ENCODE measurements at places on chromosomes 2 and 18.

DNA sequence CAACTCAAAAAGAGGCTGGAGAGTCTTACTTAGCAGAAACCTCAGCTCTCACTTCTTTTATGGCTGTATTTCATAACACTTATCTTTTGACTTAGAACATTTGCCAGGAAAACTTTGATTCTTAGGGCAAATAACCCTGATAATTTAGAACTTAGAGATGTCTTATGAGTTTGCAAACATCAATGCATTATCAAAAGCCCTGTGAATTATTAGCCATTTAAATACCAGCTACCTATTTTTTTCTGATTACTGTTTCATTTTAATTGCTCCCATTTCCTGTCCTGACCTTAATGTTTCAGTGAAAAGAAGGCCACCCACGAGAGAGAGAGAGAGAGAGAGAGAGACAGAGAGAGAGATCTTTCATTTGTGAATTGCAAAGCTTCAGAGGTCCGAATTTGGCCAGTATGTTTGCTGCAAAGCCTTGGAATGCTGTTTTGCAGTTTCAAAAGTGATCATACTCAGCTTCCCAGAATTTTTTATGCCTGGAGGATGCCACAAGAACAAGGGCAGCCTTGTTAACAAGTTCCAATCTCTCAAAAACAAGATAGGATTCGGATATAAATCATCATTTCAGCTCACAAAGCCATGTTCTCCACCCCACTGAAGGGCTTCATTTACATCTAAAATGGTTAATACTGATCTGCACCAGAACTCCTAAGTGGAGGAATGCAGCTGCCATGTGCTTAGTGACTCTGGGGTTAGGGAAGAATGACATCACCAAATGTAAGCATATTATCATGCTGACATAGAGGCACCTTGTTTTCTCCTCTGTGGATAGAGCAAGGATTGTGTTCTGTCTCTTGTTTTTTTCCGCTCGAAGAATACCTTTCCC lies 478.2 kb downstream of the ARHGAP15 start:
- DNase-seq: no peak

DNA sequence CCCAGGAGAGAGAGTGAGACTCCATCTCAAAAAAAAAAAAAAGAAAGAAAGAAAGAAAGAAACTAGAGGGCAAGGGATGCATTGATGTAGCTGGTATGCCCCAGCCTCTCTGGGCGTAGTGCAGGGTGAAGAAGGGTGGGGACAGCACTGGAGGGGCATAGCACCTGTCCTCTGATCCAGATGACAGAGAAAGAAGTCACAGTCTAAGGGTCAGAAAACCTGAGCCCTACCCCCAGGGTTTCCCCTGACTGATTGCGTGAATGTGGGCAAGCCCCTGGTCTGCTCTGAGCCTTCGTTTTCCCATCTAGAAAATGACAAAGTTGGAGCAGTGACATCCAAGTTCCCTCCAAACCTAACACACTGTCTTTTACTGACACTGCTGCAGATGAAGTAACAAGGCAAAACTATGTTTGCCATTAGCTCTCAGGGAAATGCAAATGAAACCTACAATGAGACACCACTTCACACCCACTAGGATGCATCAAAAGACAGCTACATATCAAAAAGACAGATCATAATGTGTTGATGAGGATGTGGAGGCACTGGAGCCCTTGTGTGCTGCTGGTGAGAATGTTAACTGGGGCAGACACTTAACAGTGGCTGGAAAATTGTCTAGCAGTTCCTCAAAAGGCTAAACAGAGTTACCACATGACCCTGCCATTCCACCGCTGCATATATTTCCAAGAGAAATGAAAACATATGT lies 19.5 kb upstream of the YWHAQ start:
- DNase-seq: no peak

DNA sequence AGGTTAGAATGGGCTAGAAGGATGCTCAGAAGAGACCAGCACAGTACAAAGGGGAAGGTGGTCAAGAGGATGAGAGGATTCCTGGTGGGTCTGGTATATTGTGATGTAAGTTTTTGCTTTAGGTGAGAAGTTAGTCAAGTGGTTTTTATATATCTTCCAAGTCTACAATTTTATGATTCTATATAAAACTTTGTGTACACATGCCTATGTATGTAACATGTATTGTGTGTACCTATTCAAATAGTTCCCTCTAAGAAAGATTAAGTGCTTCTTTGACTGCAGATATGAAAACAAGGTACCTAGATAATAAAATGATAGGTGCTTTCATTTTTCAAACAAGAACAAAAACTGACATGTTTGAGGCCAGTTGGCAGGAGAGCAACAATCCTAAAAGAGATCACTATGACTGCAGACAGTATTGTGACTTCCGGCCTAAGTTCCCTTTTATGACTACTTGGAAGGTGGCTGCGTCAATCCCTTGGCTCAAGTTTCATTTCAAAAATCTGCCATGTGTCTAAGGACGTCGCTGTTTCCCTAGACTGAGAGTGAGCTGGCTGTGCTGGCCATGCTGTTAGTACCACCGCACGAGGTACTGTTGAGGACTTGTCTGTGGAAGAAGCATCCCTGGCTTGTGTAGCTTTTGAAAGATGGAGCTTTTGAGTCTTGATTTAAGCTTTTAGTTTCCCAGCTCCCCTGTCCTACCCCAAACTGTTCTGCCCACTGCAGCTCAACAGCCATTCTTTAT lies 123.1 kb downstream of the PRPF40A start:
- DNase-seq: no peak

DNA sequence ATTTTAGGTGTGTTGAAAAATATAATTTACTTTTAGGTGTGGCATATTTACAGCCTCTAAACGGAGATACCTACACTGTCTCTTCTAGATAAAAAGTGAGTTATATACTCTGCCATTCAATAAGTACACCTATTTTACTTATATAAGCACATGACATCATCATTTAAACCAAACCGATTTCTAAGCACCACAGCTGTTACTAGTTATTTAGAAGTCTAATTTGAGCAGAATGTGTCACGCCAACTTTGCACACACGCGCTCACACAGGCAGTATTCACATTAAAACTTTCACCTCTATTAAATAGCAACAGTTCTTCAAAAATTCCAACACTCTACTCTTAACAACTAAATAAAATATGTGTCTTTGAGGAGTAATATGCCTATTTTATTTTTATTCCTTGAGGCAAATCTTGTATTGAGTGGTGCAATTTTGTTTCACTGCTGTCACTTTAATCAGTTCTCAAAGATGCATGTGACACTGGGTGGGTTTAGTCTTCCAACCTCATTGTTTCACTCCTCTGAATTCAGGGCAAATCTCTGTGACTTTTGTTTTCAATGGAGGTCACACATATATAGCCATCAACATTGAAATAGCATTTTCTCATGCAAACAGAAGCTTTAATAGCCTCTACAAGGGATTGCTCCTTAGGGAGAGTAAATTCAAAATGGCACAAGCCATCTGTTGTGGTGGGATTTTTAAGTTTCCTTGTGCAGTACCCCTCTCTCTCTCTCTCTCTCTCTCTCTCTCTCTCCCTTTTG lies 721.0 kb downstream of the PLCL1 start:
- DNase-seq: no peak

DNA sequence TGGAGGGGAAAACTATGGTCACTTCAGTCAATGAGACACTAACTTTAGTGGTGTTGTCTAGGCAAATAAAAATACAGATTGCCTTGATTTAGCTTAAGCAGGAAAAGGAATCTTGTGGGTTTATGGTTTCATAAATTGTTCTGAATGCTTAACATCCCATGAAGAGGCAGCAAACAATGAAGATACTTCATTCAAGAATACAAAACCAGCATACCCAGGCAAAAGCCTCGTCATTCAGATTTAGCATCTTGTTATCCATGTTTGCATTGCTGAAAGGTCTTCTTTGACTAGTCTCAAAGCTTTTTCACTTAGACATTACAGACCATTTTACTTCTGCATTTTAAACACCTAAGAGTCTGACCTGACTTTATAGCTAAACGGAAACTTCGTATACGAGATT lies 272.7 kb upstream of the FSHR start:
- DNase-seq: no peak

DNA sequence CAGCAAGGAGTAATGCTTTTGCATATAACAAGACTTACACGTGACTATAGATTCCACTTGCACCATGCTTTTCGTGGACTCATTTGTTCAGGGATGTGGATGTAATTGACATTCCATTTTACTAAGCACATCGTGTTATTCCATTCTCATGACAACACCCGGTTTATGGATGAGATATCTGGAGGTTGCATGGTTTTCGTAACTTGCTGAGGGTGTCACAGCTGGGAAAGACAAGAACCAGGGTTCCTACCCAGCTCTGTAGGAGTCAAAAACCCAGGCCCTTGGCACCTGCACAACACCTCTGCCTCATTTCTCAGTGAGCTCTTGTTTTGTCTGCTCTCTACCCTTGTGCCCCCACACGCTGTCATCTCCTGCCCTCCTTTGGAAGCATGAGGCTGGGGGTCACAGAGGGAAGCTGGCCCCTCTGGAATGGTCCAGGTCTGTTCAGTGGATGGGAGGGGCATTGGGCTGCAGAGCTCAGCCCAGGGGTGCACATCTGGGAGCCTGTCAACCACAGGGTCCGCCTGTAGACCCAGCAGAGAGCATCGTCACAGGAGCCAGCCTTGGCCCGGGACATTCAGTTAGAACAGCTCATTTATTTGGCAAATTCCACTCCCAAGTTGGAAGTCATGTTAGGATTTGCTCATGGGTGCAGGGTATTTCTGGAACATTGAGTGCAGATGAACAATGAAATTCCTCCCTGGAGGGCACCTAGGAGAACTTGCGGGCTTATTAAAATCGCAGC lies 120.1 kb upstream of the TWIST2 start:
- no peak for DNase-seq

- DNase-seq: no peak
Observed at GRCh38 chr2:98471402-98472131, 26.9 kb downstream of the INPP4A start.

DNA sequence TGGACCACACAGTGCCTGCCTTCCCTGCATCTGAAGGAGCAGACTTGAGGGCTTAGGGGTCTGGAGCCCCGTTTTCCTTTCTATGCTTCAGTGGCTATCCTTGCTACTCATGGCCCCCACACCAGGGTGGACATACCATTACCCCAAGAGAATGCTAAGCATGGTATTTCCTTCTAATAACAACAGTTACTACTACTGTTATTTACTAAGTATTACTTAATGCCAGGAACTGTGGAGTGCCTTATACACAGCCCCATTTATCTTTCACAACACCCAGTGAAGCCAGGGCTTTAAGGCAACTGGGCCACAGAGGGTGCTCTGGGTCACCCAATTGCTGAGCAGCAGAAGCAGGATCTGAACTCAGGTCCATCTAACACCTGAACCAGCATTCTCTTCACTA lies 5.8 kb upstream of the PAX8 start:
- no peak for DNase-seq

- no peak for DNase-seq
Observed at GRCh38 chr18:45227001-45227742, 388.1 kb upstream of the SLC14A2 start.

GRCh38 chr2:236133410-236134012 lies 34.7 kb downstream of the GBX2 start:
- DNase-seq: no peak

- DNase-seq: no peak
Observed at GRCh38 chr2:167398873-167399272, 510.6 kb downstream of the XIRP2 start.

GRCh38 chr2:102137138-102137537 lies 5.4 kb upstream of the IL1R1 start:
- no peak for DNase-seq

GRCh38 chr2:128941751-128942150 lies 623.1 kb upstream of the HS6ST1 start:
- DNase-seq: no peak

- no peak for DNase-seq
Observed at GRCh38 chr2:96808176-96808837, 7.8 kb upstream of the CNNM3 start.

GRCh38 chr2:86392873-86393518 lies 48.2 kb upstream of the KDM3A start:
- DNase-seq: no peak

DNA sequence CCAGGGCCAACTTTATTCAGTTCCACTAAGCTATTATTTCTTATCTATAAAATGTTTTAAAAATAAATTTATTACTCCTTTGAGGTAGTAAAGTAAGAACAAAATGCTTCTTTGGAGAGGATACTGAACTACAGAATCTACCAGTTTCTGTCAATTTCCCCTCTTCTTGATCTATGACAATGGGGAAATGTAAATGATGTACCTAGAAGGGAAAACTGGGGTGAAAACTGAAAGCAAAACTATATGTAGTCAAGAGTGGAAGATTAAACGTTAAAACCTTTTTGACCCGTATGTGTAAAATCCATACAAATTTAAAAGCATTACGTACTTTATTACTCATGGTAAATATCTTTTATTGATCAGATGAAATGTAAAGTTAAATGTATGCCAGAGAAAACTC lies 1287.8 kb upstream of the TMEFF2 start:
- no peak for DNase-seq

GRCh38 chr2:201559067-201559710 lies 84.1 kb downstream of the TMEM237 start:
- DNase-seq: no peak

- DNase-seq: no peak
Observed at GRCh38 chr2:29175338-29175737, 60.1 kb downstream of the CLIP4 start.

GRCh38 chr2:134336352-134336751 lies 82.5 kb downstream of the MGAT5 start:
- no peak for DNase-seq

GRCh38 chr18:76554547-76555222 lies 59.6 kb upstream of the ZNF516 start:
- no peak for DNase-seq

DNA sequence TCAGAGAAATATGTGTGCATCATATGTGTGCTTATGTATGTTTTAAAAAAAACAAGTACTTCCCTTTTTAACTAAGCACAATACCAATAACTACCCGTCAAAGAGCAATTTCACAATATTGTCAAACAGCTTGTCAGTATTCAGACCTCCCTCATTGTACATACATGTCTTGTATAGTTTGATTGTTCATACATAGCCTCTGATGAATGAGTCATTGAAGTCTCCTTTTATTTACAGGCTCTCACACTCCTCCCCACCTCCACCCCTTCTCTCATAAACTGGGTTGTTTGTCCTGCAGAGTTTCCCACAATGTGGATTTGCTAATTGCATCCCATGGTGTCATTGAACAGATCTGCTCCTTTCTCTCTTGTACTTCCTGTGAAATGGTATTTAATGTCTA lies 132.8 kb upstream of the L3MBTL4 start:
- DNase-seq: no peak

- DNase-seq: no peak
Observed at GRCh38 chr2:96819128-96819875, 3.2 kb downstream of the CNNM3 start.

- no peak for DNase-seq
Observed at GRCh38 chr18:47528343-47528742, 276.9 kb upstream of the SKOR2 start.

DNA sequence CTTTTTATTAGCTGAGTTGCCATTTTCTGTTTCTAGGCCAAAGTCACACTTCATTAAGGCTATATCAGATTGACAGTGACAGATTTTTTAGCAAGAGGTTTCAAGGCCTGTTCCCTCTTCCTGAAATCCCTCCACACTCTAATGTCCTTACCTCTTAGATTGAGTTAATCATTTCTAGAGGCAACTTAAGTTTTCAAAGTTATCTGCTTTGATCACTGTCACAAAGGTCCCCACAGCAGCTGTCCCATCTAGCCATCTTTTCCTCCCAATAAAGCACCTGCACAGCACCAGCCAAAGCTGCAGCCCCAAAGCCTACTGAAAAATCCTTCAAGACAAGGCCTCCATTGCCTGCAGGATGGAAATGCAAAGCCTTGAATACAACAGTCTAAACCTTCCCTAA lies 13.4 kb downstream of the AMMECR1L start:
- no peak for DNase-seq

All from head of caudate nucleus (tissue), 42 donors.